Aortic smooth muscle cell (primary cell): ENCODE measurements at places on chromosomes 12 and 14. TPM values are rescaled to one million over a fixed set of nuclear protein-coding genes. Genes with fewer than 3 reads are reported as not detected.

The CD69 gene
- total RNA-seq, result not detected in 2 replicates

The C12orf56 gene
- 0.99 and 2.2 TPM in 2 replicates for total RNA-seq

The CSRP2 gene
- total RNA-seq, result 3.0 and 11.3 TPM in 2 replicates

The FAM181A gene
- not detected in 2 replicates for total RNA-seq

The RNFT2 gene
- total RNA-seq, result 4.1 and 4.7 TPM in 2 replicates

The AMDHD1 gene
- 0.06 and 0.40 TPM in 2 replicates for total RNA-seq

The PNMA1 gene
- 14.9 and 20.1 TPM in 2 replicates for total RNA-seq

The HPD gene
- total RNA-seq, result 4.7 and 19.3 TPM in 2 replicates

The OTOGL gene
- total RNA-seq, result 0.62 and 1.6 TPM in 2 replicates

The FAM186B gene
- 0.37 and 0.53 TPM in 2 replicates for total RNA-seq

The ANG gene
- 5.0 and 7.8 TPM in 2 replicates for total RNA-seq

The CEBPE gene
- total RNA-seq, result not detected in 2 replicates

The ACOT6 gene
- total RNA-seq, result not detected in 2 replicates

The CD163 gene
- total RNA-seq, result under 0.01 TPM in 1 of 2 replicates, not detected in the other

The MANSC1 gene
- 4.2 and 6.8 TPM in 2 replicates for total RNA-seq

The CCDC38 gene
- total RNA-seq, result under 0.01 TPM in 2 replicates

The TAS2R50 gene
- total RNA-seq, result 1.8 and 4.7 TPM in 2 replicates

The KLRF1 gene
- total RNA-seq, result not detected in 2 replicates

The TPPP2 gene
- total RNA-seq, result not detected in 2 replicates

The TAS2R8 gene
- not detected in 2 replicates for total RNA-seq

The SOAT2 gene
- 0.19 and 0.26 TPM in 2 replicates for total RNA-seq

The NRXN3 gene
- under 0.01 TPM in 2 replicates for total RNA-seq

The KRT3 gene
- total RNA-seq, result not detected in 2 replicates

The PRPH gene
- total RNA-seq, result 0.92 and 1.4 TPM in 2 replicates

The RNASE7 gene
- total RNA-seq, result not detected in 2 replicates

The FAM222A gene
- total RNA-seq, result 0.06 and 0.13 TPM in 2 replicates

The ST8SIA1 gene
- 1.2 and 1.9 TPM in 2 replicates for total RNA-seq

The HECTD4 gene
- total RNA-seq, result 18.8 and 26.4 TPM in 2 replicates

The WDR89 gene
- total RNA-seq, result 9.0 and 10.7 TPM in 2 replicates

The SLCO1B1 gene
- total RNA-seq, result not detected in 2 replicates

The NT5DC3 gene
- total RNA-seq, result 6.2 and 7.5 TPM in 2 replicates

The ZBTB1 gene
- total RNA-seq, result 37.0 and 39.5 TPM in 2 replicates

The MYL2 gene
- not detected in 2 replicates for total RNA-seq

The NEUROD4 gene
- total RNA-seq, result not detected in 2 replicates

The LRFN5 gene
- total RNA-seq, result 1.2 and 7.4 TPM in 2 replicates

The FOXN4 gene
- total RNA-seq, result not detected in 2 replicates

The CABP1 gene
- total RNA-seq, result 0.06 and 0.26 TPM in 2 replicates
